Neural progenitor cell (in vitro differentiated cells): ENCODE measurements at places on chromosomes 4 and X. TPM values are rescaled to one million over a fixed set of nuclear protein-coding genes. Genes with fewer than 3 reads are reported as not detected.

DNA sequence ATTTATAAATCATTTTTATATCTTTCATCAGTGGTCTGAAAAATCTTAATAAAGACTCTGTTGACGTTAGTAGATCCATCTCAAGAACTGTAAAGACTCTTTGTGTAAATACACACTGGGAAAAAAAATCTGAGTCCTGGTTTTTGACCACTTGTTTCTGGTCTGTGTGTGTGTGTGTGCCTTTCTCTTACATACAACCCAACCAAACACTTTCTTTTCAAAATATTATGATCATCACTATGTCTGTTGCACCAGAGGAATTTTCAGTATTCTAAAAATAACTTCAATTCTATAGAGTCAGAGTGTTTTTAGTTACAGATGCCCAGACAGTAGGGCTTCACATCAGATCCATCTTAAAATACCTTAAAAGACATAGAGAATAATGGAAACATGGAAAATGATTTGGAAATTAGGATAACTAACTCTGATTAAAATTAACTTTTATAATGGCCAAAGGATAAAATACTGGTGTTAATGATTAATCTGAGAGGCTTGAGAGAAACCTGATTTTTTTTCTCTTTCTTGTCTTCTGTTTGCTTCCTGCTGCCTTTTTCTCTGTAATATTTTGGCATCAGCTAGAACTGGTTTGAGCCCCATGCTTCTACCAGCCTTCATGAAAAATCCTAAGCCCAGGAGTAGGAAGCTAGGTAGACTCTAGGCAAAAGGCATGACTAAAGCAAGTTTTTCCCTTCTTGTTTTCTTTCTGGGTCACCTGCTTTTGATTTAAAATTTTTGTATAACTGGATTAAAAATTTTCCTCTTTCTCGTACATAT is 99.7 kb downstream of the ATXN3L start:
- no peaks in the 10 kb centered on the region for H3K27me3 ChIP-seq
- H3K27ac ChIP-seq = no peak overlapping the region
- peaks cover 16% of the 10 kb centered on the region for H3K4me1 ChIP-seq
- H3K36me3 ChIP-seq = no peaks in the 10 kb centered on the region
- no peak overlapping the region for H3K4me3 ChIP-seq
- no peak for DNase-seq

- no peaks in the 10 kb centered on the region for H3K27me3 ChIP-seq
- H3K36me3 ChIP-seq = no peaks in the 10 kb centered on the region
- DNase-seq = no peak
- H3K4me3 ChIP-seq = no peak overlapping the region
Observed at GRCh38 chr4:180081072-180081471, 2162.1 kb upstream of the TENM3 start.

GRCh38 chr4:110091434-110092140 is 106.8 kb downstream of the ELOVL6 start:
- peaks cover 8% of the 10 kb centered on the region for H3K4me1 ChIP-seq
- no peaks in the 10 kb centered on the region for H3K36me3 ChIP-seq
- no peak overlapping the region for H3K27ac ChIP-seq
- no peak for DNase-seq

DNA sequence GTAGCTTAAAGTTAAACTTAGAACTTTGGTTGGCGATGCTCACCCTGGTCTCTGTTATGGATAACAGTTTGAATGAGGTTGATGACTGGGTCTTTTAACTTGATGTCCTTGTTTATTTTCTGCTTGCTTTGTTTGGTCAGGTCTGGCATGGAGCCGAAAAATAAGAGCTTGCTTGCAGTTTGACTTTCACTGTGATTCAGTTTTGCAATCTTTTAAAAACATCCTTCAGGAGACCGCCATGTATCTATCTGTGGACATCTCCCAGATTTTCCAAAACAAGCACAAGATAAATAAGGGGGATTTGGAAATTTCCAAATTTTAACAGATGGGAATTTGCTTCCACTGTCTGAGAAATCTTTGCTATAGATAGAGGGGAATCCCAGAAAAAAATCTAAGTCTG is 246.7 kb downstream of the PALLD start:
- DNase-seq = no peak
- no peaks in the 10 kb centered on the region for H3K36me3 ChIP-seq
- H3K27ac ChIP-seq = no peak overlapping the region
- peaks cover 18% of the 10 kb centered on the region for H3K4me1 ChIP-seq
- no peaks in the 10 kb centered on the region for H3K27me3 ChIP-seq
- no peak overlapping the region for H3K4me3 ChIP-seq

DNA sequence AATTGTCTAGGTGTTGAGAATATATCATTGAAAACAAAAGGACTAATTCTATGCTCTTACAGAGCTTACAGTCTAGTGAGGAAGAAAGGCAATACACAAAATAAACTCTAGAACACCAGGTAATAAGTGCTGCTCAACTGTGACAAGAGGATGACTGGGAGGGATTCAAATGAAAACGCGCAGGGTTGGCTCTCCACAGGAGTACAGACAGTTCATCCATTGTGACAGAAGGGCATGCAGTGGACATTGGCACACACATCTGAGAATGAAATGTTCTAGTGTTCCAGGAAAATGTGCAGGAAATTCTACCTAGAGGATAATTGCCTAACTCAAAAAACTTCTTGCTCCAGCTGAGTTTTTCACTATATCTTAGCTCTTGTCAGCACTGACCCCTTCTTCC is 492.0 kb downstream of the IDS start:
- no peaks in the 10 kb centered on the region for H3K4me1 ChIP-seq
- no peaks in the 10 kb centered on the region for H3K27me3 ChIP-seq
- no peak for DNase-seq
- H3K27ac ChIP-seq = no peak overlapping the region

The OPRPN gene
- total RNA-seq = not detected in 2 replicates

The AMBN gene
- total RNA-seq = 0.15 TPM in 1 of 2 replicates, not detected in the other

The STBD1 gene
- 2.5 and 5.4 TPM in 2 replicates for total RNA-seq

The IL21 gene
- total RNA-seq = not detected in 2 replicates
